Endodermal cell (in vitro differentiated cells): ENCODE measurements at places on chromosomes 4 and X.

GRCh38 chrX:38305971-38306370, 21.3 kb downstream of the RPGR start:
- no peak for DNase-seq

DNA sequence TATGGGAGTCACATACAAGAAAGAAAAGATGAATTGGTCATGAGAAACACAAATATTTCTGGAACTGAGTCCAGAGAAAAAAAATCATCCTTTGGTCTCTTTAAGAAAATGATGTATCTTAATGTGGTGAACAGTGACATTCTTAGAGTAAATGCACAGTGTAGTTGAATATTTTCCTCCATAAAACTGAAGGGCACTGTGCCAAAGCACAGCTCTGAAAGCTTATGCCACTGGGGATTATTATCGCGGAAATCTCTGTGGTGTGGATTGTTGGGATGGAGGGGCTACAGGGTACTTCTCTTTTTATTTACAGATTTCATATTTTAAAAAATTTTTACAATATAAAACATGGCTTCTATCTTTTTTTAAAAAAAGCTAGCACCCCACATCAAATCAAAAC, 908.1 kb downstream of the CCSER1 start:
- DNase-seq: no peak

GRCh38 chr4:76905521-76905920, 7.6 kb upstream of the SOWAHB start:
- no peak for DNase-seq

GRCh38 chr4:129355516-129355915, 259.6 kb downstream of the C4orf33 start:
- DNase-seq: no peak

GRCh38 chr4:57090079-57090478, 20.1 kb downstream of the IGFBP7 start:
- no peak for DNase-seq

- peak; percentile 80 for DNase-seq
Measured at GRCh38 chrX:53288189-53288588, 6.8 kb upstream of the IQSEC2 start.

DNA sequence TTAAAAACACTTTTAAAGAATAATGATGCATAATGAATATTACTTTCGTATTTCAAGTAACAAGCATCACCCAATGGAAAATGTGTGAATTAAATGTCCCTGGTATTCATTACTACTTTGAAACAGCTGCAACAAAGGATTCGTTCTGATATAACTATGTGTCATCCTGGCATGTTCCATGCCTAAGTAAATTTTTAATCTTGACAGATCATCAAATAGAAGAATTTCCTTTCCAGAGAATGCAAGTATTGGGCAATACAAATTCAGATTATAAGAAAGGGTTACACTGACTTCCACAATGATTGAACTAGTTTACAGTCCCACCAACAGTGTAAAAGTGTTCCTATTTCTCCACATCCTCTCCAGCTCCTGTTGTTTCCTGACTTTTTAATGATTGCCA, 105.3 kb downstream of the SPCS3 start:
- no peak for DNase-seq

DNA sequence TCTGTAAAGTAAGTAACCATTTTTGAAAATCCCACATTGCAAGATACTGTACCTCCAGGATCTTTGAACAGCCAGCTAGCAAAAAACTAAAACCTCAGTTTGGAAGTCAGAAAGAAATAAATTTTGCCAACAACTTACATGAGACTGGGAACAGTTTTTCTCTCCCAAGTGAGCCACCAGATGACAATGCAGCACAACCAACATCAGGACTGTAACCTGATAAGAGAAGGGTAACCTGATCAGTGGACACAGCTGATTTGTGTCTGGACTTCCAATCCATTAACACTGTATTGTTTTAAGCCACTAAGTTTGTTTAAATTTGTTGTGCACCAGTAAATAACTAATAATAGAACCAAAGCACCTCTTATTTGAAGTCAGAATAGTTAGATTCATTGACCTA, 923.3 kb downstream of the FAT4 start:
- no peak for DNase-seq

- DNase-seq: no peak
Measured at GRCh38 chr4:37561803-37562207, 124.4 kb downstream of the RELL1 start.

GRCh38 chrX:40368611-40369061, 212.1 kb upstream of the ATP6AP2 start:
- peak; percentile 77 for DNase-seq

DNA sequence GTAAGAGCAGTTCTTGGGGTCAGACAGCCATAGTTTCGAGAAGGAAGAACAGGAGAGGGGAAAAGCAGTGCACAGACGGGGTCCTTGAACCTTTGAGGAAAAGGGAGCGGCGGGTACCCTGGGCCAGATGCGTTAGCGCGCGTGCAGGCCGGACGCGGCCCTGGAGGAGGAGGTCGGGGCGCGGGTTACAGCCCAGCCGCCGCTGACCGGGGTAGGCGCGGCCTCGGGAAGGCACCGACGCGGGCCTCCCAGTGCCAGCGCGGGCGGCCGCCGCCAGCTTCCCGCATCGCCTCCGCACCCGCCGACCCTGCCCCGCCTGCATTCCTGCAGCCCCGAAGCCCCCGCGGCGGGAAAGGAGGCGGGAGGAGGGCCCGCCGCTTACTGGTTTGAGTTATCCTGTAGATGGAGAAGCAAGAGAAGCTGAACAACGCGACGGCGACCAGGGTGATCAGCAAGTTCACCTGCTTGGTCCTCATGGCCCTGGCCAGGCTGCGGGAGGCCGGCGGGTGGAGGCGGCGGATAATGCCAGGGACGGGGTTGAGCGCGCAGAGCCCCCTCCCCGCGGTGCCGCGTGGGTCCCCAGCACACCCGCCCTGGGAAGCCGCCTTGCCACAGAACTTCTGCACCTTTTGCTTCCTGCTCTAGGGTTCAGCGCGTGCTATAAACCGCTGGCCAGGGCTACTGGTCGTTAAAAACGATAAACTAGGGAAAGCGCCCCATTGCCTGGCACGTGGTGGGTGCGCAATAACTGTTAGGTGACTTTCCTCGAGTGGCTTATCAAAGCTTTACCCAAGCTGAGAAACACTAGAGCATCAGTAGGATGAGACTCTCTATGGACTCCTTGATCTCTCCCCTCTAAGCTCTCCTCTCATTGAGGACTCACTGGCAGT, at the start of gene MGAT4D:
MGAT4D (minus strand) TSS at position 547 of the 890 bp plus-strand sequence; CDS start at position 476, 71 bp downstream.
- DNase-seq: peak; percentile 81

GRCh38 chrX:148133105-148133725, 152.1 kb downstream of the FMR1NB start:
- DNase-seq: no peak

- DNase-seq: no peak
Measured at GRCh38 chr4:15794905-15795304, 16.8 kb downstream of the CD38 start.

GRCh38 chr4:140931911-140932310, 175.7 kb upstream of the TBC1D9 start:
- DNase-seq: no peak

DNA sequence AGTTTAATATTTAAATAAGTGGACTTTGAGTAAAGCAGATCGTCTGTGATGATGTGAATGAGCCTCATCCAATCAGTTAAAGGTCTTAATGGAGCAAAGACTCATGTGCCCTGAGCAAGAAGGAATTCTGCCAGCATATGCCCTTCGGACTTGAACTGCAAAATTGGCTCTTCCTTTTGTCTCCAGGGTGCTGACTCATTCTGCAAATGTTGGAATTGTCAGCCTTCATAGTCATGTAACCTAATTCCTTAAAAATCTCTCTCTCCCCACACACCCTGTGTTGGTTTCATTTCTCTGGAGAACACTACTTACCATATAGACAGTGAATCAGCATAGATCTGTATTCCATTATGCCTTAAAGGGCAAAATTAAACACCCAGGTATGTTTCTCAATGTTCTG, 609.8 kb upstream of the GALNTL6 start:
- DNase-seq: no peak

GRCh38 chr4:93842601-93843252, 14.2 kb downstream of the ATOH1 start:
- no peak for DNase-seq

DNA sequence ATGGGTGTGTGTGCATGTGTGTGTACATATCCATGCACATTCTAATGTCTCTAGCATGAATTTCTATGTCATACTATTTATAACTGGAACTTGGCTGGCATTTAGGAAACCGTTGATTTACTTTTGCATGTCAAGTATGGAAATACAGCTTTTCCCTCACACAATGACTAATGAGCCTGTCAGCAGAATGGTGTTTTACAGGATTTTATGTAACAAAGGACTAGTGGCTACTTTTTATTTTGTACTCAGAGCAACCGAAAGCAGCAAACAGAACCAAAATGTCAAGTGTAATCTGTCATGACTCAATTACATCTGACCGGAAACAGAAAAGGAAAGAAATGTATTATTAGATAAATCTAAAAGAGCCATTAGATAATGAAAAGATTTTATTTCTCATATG, 1911.5 kb upstream of the AGA start:
- DNase-seq: no peak

- DNase-seq: no peak
Measured at GRCh38 chrX:46456125-46456922, 88.9 kb downstream of the ZNF674 start.

- no peak for DNase-seq
Measured at GRCh38 chr4:91198951-91199350, 1071.8 kb downstream of the CCSER1 start.

DNA sequence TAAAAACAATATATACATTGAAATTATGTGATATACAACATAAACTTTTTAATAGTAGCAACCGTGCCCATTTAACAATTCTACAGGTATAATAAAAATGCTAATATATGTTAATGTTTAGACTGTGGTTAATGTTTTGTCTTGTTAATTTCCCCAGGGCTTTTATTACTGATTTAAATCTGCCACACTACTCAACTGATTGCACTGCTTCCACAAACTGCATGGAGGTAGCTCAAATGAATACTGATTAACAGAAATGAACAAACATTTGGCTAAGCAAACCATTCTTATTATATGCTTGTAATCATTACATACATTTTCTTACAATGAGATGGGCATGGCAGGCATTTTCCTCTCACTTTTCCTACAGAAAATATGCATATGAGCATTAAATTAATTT, 275.9 kb downstream of the GPC3 start:
- DNase-seq: no peak

DNA sequence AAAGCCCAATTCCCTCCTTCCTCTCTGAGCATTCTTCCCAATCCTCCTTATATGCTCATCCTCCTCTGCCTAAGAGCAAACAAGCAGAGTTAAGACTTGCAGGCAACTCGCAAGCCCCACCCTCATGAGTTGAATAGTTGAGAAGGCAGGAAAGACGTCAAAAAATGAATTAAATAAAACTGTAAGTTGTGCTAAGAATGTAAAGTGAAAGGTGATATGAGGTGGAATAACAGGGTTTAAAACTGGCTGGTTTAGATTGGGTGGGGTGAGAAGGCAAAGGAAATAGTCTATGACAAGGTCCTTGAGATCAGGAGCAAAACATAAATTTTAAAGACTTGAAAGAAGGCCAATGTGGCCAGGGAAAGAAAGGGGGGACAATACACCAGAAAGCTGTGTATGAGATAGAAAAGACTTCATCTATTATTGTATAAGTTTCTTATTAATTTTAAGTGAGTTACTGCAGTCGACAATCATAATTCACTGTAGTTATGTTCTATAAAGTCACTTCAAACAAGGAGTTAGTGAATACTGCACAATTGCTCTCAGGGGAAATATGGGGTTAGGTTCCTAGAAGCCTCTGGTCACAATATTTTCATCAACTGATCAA, 124.9 kb downstream of the RELL1 start:
- no peak for DNase-seq

DNA sequence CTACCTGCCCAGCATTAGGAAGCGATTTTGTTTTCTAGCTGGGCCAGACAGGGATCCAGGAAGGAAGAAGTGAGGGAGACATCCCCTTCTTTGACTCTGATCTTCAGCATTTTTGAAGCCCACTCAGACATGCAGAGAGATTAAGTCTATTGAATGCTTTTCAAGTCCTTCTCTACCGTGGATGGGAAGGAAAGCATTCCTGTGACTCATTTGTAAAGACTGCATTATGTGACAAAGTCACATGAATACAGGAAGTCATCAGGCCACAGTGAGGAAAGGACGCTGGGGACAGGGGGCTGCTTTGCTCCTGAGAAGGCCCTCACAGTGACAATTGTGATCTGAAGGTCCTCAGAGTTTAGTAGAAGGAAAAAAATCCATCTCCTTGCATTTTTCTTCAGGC, 67.4 kb upstream of the GBA3 start:
- peak; percentile 72 for DNase-seq

DNA sequence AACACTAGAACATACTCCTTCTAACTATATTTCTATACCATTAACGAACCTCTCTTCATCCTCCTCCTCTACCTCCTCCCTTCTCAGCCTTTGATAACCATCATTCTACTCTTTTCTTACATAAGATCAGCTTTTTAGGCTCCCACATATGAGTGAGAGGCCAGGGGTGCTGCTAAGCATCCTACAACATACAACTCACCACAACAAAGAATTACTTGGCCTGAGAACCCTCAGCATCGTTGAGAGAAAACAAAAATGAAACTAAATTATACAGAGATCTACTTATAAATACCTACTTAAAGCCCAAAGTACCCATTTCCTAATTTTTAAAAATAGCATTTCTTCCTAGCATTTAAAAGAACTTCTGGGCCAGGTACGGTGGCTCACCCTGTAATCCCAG, 77.7 kb downstream of the CC2D2A start:
- no peak for DNase-seq

- DNase-seq: no peak
Measured at GRCh38 chr4:3276986-3277385, 15.8 kb upstream of the RGS12 start.

DNA sequence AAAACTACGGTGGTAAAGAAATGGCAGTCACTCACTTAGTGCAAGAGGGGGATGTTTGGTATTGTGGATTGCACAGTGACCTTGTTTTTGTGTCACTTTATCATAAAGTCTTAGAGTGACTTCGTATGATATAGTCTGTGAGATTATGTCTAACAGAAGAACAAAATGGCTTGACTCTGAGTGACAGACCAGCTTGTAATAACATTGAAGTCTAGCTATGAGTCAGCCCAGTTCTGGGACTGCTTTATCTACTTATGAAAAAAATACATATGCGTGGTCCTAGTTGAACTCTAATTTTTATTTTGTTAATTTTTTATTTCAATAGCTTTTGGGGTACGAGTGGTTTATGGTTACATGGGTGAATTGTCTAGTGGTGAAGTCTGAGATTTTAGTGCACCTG, 20.0 kb downstream of the DCLK2 start:
- DNase-seq: no peak

GRCh38 chr4:175807547-175807946, 4.5 kb downstream of the GPM6A start:
- no peak for DNase-seq

- no peak for DNase-seq
Measured at GRCh38 chr4:159358226-159358625, 255.3 kb downstream of the RAPGEF2 start.

- DNase-seq: no peak
Measured at GRCh38 chr4:140268186-140268841, 105.1 kb upstream of the SCOC start.

DNA sequence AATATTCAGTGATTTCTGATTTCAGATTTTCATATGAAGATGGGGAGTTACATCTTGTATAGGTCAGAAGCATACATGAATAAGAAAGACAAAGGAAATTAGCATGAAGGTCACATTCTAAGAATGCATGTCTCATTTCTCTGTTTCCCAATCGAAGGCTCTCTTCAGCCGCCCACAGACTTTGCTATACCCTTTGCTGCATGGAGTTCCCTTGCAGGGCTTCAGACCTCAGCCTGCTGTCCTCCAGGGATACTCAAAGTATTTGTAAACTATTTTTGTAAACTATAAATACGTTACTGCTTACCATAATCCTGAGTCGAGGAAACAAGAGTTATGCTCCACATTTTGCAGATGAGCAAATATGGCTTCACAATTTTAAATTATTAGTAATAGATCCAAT, 738.4 kb downstream of the PCDH18 start:
- DNase-seq: no peak
